ENCODE measurements at places on chromosomes 13 and 19.

- no peak for DNase-seq
Measured at GRCh38 chr19:3572855-3573161, at the start of gene HMG20B. Gene HMG20B (plus strand): TSS chr19:3572944. CDS start chr19:3573310, 366 bp downstream.

DNA sequence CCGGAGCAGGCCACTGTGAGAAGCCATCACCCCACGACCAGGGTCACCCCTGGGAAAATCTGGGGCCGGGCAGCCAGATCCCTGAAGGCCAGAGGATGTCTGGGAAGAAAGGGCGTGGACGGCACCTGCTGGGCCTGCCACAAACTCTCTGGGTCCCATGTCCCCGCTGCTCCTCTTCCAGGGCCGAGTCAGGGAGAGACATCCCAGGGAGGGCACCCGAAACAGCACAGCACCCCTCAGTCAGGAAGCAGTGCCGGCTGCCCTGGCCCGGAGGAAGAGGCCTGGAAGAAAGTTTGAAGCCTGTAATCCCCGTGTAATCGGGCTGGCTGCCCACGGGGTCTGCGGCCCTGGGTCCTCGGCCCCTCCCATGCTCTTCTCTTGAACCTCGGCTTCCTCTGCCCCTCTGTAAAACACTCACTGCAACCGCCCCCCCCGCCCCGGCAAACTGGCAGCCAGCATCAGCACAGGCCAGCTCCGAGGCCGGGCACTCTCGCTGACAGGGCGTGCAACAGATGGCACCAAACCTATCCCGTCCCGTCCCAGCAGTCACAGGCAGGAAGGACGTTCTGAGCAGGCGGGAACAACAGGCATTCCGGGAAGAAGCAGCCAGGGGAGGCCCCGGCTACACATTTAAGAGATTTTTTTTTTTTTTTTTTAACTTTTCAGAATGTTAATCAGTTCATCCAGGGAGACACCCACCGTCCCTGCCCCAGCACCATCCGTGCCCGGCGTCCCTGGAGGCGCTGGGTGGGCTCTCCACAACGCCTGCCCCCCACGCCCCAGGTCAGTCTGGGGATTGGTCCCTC is 1.5 kb downstream of the SBNO2 start:
- DNase-seq: no peak

GRCh38 chr13:19818223-19818842 is 35.6 kb upstream of the PSPC1 start:
- DNase-seq: no peak

- DNase-seq: no peak
Measured at GRCh38 chr13:101838323-101838722, 385.8 kb downstream of the ITGBL1 start.

GRCh38 chr19:12052091-12052496 is 667 bp downstream of the ZNF878 start:
- no peak for DNase-seq

- DNase-seq: no peak
Measured at GRCh38 chr19:46725036-46725820, 8.3 kb upstream of the PRKD2 start.

DNA sequence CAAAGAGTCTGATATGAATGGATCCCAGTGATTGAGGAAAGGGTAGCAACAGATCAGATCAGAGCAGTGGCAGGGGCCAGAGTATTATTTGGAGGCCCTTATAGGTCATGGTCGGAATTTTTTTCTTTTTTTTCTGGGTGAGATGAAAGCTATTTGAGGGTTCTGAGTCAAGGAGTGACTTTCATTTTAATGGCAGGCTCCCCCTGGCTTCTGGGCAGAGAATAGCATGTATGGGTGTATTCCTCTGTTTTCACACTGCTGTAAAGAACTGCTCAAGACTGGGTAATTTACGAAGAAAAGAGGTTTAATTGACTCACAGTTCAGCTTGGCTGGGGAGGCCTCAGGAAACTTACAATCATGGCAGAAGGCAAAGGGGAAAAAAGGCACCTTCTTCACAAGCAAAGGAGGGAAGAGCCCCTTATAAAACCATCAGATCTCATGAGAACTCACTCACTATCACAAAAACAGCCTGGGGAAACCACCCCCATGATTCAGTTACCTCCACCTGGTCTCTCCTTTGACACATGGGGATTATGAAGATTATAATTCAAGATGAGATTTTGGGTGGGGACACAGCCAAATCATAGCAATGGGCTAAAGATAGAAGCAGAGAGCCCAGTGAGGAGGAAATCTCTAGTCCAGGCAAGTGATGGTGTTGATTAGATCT is 3.0 kb upstream of the SLC6A16 start:
- DNase-seq: no peak

GRCh38 chr13:99913167-99913566 is 58.4 kb downstream of the ZIC5 start:
- no peak for DNase-seq

DNA sequence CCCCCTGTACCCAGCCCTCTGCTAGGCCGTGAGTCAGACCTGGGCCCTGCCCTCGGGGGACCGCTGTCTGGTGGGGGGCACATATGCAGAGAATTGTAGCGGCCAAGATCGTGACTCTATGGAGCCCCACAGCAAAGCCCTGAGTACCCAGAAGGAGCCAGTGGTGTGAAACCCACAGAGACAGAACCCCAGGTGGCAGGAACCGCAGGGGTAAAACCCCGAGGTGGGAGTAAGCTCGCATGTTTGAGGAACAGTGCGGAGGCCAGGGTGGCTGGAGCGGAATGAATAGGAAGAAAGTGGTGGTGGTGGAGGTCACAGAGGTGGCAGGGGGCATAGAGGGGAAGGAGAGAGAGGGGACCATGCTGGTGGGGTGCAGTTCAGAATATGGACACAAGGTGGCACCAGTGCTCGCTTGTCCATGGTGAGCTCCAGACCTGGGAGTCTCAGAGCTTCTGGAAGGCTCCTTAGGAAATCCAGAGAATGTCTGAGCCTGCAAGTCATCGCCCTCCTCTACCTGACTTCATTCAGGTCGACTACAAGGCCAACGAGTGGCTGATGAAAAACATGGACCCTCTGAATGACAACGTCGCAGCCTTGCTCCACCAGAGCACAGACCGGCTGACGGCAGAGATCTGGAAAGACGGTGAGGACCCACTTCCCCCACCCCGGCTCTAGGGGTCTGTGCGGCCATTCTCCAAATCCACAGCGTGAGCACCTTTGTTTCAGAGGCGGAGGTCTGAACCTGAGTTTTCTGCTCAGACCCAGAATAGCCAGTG is 48.9 kb downstream of the MYH14 start:
- DNase-seq: no peak

GRCh38 chr13:44273991-44274770 is 99.4 kb upstream of the SERP2 start:
- no peak for DNase-seq

DNA sequence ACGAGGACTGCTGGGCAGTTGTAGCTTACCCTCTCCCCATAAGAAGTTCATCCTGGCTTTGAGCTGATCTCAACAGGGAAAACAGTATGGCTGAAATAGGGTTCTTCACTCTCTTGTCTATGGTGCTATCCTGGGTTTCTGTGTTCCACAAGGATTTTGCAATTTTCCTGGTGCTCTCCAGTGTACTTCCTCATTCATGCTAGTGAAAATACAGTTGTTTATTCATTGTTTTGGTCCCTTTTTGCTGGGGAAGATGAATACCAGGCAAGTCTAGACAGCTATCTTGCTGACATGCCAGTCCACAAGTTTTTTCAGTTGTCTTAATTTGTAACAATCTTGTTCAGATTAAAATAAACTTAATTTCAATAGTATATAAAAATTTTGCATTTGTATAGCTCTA is 306.5 kb downstream of the DLEU7 start:
- no peak for DNase-seq

DNA sequence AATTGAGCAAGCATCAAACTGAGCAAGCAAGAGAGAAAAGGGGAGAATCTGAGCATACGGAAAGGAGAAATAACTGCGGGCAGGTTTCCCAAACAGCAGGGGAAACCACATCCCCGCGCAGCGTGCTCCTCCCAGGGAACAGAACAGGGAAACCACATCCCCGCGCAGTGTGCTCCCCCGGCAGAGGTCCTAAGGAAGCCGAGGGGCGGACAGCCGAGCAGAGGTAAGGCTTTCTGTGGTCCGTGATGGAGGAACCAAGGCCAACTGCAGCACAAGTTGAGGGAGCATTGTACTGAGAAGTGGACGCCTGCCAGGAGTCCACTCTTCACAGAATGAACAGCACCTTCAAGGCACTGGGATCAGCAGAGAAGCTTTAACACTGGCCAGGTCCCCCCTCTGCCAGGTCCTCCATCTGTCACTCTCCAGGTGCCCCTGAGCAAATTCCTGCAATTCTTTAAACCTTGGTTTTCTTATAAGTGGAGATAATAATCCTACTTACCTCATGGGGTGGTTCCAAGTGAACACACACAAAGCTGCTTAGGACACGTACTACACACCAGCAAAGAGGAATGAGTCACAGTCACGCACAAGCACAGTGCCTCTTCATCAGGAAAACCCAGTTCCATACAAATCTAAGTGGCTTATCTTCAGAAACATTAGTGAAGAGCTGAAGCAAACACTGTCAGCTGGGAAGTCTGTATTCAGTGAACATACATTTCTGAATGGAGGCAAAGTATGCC is 23.0 kb upstream of the LAMP1 start:
- no peak for DNase-seq

GRCh38 chr19:55119053-55119452 is 1.6 kb upstream of the PPP1R12C start:
- DNase-seq: no peak

DNA sequence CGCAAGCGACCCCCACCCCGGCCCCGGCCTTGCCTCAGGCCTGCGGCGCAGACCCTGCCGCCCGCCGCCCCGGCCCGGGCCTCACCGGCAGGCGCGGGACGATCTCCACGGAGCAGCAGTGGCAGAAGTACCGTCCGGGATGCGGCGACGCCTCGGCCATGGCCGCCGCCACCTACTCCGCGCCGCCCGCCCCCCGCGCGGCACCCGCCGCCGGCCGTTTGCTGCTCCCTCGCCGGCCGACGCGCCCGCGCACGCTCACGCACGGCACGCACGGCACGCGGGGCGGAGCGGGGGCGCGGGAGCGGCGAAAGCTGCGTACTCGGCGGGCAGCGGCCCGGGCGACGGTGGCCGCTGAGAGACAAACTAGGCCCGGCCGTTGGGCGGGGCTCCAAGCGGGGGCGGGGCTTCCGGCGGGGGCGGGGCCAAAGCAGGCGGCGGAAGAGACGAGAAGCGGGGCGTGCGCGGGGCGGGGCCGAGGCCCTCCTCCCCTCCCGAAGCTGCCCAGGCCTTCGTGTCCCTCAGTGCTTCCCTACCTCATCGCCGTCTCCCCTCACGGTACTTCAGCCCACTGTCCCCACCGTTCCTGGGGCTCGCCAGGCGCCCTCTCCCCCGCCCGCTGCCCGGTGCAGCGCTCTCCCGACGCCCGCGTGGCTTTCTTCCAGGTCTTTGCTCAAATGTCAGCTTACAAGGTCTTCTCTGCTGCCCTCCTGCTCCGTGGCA is at the start of gene RNF126:
Gene RNF126 (minus strand): TSS at position 253 of the 720 bp plus-strand sequence. CDS start 93 bp downstream, at position 160.
- peak; percentile 87 for DNase-seq

DNA sequence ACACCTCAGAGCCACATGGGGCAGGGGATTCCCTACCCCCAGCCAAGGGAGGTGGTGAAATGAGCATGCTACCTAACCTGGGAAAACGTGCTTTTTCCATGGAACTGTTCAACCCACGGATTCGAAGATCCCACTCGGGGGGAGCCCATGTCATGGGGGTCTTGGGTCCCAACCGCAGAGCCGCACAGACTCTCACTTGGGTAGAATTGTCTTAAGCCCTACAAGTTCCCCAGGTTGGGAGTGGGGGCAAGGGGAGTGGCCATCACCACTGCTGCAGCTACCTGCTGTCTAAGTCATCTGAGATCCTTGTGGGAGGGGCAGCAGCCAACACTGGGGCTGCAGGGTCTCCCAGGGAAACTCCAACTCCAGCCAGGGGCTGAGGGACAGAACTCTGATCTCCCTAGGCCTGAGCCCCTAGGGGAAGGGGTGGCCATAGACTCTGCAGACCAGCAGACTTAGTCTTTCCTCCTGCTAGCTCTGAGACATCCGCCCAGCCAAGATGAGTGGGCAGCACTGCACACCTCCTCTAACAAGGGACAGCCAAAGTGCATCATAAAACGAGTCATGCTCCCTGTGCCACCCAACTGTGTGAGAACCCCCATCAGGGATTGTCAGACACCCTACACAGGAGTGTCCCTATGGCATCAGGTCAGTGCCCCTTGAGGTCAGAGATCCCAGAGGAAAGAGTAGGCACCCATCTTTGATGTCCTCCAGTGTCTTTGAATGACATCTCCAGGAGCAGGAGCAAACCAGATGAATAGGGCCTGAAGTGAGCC is 610.4 kb upstream of the SLITRK6 start:
- DNase-seq: no peak

- no peak for DNase-seq
Measured at GRCh38 chr19:45195764-45196163, 17.2 kb downstream of the BLOC1S3 start.

- no peak for DNase-seq
Measured at GRCh38 chr19:7748171-7748570, 837 bp upstream of the CD209 start.

GRCh38 chr13:110364081-110364480 is 57.0 kb downstream of the COL4A2 start:
- no peak for DNase-seq

GRCh38 chr19:4455719-4456475 is 1.7 kb downstream of the UBXN6 start:
- no peak for DNase-seq

DNA sequence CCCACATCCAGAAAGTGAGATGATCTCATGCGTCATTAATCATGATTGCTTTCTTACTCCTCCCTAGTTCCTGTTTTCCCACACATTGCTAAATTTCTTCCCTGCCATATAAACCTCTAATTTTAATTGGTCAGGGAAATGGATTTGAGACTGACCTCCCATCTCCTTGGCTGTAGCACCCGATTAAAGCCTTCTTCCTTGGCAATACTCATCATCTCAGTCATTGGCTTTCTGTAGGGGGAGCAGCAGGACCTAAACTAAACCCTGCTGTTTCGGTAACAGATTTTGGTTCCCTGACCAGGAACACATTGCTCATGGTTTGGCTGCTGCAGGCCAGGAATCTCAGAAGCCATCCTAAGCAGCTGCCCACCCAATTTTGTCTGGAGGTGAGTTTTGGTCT is 61.7 kb downstream of the SPRYD7 start:
- DNase-seq: no peak

DNA sequence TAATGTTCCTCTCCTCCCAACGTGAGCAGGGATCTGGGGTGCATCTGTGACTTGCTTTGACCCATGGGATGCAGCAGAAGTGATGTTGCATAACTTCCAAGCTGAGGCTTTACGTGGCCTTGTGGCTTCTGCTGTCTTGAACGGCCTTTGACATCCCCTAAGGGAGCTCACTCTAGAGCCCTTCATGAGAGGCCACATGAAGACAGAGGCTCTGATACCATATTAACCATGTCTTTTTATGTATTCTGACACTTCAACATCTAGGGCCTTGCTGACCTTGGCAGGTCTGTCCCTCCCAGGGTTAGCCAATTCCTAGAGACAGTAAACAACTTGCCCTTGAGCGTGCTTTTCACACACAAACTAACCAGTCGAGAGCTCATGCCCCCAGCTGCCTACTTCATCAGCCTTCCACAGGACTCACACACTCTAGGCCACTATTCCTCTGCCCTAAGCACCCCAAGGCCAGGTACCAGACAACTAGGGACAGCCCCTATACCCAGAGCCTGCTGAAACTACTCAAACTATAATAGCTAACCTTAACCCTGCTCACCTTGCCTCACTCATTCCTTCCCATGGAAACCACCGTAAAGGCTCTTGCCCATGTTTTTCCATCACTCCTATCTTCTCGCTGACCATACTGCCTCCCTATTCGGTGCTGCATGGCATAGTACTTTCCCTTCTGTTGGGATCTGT is 45.4 kb downstream of the CCDC70 start:
- no peak for DNase-seq

GRCh38 chr13:72834601-72835000 is 52.7 kb downstream of the PIBF1 start:
- DNase-seq: no peak

- no peak for DNase-seq
Measured at GRCh38 chr13:27797228-27797624, 4.9 kb downstream of the GSX1 start.

- no peak for DNase-seq
Measured at GRCh38 chr19:37306383-37306963, 64.4 kb upstream of the ZNF527 start.

All from effector memory CD4-positive, alpha-beta T cell (primary cell).